SJSA1 (cell line): ENCODE measurements at places on chromosomes 6 and 20.

DNA sequence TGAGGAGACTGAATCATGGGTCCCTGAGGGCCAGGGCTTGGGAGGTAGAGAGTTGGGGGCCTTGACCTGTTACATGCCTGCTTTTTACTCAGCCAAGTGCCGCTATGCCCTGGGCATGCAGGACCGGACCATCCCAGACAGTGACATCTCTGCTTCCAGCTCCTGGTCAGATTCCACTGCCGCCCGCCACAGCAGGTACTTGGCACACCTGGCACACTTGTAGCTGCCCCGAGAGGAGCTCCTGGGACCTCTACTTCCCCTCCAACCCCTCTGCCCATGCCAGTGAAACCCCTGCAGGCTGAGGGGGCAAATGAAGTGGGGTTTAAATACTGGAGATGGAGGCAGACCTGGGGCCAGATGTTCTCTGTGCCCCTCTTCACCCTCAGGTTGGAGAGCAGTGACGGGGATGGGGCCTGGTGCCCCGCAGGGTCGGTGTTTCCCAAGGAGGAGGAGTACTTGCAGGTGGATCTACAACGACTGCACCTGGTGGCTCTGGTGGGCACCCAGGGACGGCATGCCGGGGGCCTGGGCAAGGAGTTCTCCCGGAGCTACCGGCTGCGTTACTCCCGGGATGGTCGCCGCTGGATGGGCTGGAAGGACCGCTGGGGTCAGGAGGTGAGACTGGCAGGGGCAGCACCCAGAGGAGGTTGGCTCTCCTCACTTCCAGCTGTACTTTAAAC lies 4.6 kb downstream of the DDR1 start:
- no peak for DNase-seq

DNA sequence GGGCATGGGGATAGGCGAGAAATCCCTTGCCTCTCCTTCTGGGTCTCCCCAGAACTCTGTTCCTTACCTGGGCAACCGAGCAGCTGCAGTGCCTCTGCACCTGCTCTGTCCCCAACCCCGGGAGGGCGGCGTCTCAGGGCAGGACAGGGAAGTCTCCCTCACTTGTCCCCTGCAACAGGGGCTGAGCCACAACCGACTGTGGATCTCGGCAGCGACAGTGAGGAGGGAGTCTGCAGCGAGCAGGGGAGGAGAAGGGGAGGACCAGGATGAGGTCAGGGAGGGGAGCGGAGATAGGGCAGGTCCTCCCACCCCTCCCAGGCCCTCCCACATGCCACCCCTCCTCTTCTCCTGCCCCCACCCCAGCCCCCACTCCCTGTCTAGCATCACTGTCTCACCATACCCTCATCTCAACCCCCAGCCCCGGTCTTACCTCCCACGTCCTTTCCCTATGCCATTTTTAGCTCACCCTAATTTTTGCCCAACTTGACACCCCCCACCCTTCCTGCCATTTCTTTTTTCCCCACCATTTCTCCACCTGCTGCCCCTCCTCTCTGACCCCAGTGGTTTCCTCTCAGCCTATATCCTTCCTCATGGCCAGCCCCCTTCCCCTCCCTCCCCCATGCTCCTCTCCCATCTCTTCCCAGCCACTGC lies at the start of gene TNXB:
Gene TNXB, minus strand, starts transcription at position 225 of the 651 bp plus-strand sequence. CDS start 11,140 bp downstream, outside the sequence.
- no peak for DNase-seq

DNA sequence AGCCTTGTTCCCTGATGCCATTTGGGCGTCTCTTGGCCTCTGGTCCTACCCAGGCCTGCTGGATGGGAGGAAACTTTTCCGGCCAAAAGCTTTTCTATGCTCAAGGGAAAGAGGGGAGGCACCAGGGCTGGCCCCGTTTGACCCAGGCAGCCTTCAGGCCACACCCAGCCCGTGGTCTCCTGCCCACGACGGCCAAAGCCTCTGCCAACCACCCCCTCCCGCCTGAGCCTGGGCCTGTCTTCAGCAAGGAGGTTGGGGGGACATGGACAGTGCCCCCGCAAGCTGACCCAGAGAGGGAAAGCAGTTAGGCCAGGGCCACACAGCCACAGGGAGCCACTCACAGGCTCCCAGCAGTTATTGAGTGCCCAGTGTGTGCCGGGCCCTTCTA lies 49.5 kb downstream of the SRC start:
- no peak for DNase-seq

GRCh38 chr20:62832212-62832922 lies 15.5 kb downstream of the COL9A3 start:
- DNase-seq, result no peak

- DNase-seq, result no peak
Observed at GRCh38 chr6:106783640-106784566, 154.5 kb downstream of the QRSL1 start.

GRCh38 chr6:112231594-112232060 lies 22.7 kb downstream of the LAMA4 start:
- DNase-seq, result no peak

DNA sequence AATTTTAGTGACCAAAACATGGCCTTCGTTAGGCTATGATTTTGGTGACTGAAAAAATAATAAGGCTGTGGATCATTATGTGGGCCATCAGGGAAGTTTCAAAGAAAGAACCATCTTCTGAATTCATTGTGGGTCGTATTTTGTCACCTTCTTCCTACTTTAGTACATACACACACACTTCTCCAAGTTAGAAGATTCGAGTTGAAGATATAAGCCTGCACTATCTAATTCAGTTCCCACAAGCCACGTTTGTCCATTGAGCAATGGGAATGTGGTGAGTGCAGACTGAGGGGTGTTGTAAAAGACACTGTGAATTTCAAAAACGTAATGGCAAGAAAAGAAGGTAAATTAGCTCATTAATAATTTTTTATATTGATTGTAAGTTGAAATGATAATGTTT lies 766.0 kb downstream of the KIF16B start:
- DNase-seq, result no peak

DNA sequence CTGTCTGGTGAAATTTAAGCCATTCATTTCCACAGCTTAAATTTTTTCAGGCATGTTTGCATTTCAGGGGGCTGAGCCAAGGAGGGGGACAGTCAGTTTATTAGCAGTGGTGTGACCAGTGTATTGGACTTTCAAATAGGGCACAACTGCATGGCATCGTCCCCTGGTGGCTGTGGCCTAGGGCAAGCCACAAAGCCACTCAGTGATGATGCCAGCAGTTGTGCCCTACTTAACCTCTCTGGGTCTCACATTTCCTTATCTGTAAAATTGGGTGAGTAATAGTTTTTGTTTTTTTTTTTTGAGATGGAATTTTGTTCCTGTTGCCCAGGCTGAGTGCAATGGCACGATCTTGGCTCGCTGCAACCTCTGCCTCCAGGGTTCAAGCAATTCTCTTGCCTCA lies 48.0 kb downstream of the CDC5L start:
- no peak for DNase-seq

GRCh38 chr6:116400328-116400727 lies 29.6 kb downstream of the DSE start:
- DNase-seq, result no peak

DNA sequence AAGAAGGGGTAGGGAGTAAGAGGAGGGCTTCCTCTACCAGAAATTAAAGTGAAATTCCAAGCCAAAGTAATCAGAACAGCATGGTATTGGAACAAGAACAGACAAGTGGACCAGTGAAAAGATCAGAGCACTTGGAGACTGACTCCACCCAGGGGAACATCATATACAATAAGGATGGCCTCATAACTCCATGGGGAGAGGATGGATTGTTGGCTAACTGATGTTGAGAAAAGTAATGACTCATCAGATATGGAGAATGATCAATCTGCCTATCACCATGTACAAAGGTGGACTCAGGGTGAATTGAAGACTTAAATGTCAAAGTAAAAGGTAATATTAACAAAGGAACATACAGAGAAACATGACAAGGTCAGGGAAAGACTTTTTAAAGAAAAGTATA lies 12.8 kb downstream of the SLC22A3 start:
- no peak for DNase-seq

DNA sequence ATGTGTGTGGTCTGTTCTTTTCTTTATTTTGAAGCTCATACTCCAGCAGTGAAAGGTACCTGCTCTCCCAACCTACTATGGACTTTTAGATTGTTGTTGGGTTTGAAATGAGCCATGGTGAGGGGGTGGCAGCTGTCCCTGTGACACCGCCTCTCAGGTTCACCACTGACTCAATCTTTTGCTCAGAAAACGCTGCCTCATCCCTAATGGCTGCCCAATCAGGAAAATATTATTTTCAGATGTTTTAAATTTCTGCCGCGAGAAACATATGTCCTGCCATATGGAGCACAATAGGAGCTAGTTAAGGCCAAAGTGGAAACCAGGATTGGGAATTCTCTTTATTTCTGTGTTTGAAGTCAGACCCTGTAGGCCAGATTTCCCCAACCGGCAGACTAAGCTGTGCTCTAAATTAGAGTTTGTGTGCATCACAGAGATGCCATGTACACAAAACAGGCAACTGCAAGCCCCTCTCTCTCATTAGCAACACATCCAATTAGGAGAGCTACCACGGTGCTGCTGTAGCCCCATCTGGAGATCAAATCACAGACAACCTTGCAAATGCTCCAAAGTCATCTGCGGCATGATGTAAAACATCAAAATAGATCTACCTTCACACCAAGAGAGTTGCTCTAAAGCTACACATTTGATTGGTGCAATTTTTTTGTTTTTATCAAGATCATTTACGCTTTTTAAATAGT lies 144.1 kb upstream of the BACH2 start:
- no peak for DNase-seq

- DNase-seq, result no peak
Observed at GRCh38 chr6:157961832-157962575, 19.7 kb upstream of the SYNJ2 start.

GRCh38 chr6:139820210-139820609 lies 445.8 kb upstream of the CITED2 start:
- no peak for DNase-seq

DNA sequence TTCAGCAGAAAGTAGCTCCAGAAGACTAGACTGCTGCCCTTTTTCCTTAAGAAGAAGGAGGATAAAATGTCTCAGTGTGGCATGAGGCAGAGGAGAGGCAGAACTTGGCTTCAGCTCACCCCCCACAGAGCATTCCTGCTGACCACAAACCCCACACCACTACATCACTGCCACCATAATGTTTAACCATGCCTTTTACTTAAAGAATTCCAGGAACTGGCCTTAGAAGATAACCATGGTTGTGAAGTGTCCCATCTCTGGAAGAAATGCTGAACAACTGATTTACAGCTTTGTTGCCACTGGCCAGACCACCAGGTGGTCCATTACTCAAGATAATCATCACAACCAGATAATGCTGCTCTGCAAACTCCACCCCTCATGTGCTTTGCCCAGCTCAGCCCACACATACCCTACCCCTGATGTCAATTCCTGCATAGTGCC lies 154.1 kb downstream of the CD24 start:
- peak; percentile 87 for DNase-seq

- DNase-seq, result no peak
Observed at GRCh38 chr6:57310817-57311157, 6.6 kb upstream of the PRIM2 start.

DNA sequence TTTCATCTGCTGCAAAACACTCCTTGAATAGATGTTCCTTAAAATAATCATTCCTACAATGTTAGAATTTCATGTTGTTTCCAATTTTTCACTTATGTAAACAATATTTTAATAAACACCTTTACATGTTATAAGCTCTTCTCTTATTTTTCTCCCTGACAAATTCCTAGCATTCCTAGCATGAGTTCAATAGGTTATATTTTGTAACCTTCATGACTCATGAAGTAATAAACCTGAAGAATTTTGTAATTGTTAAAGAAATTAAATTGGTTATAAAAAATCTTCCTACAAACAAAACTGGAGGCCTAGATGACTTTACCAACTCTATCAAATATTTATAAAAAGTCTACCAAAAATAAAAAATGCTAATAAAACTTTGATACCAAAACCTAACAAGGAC lies 66.3 kb downstream of the NT5E start:
- DNase-seq, result peak; percentile 27

- no peak for DNase-seq
Observed at GRCh38 chr6:31541059-31541657, 645 bp downstream of the DDX39B start.

DNA sequence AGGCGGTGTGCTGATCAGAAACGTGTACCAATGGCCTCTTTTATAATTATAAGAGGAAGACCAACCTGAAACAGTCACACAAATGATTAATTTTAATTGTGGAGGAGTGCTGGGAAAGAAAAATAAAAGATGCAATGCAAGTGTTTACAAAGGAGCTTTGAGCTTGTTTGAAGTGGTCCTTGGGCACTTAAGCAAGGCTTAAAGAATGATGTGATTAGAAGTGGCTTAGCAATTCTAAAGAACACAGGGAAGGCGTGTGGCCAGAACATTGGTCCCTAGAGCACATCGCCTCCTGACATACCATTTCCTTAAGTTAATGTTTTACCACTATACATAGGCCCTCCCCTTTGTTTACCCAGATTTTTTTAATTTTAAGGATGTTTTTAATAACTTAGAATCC lies 26.1 kb downstream of the PTPN1 start:
- no peak for DNase-seq
